ENCODE measurements at places on chromosomes 5 and 9.

GRCh38 chr5:137627293-137627692 is 108.6 kb downstream of the KLHL3 start:
- no peak for DNase-seq

DNA sequence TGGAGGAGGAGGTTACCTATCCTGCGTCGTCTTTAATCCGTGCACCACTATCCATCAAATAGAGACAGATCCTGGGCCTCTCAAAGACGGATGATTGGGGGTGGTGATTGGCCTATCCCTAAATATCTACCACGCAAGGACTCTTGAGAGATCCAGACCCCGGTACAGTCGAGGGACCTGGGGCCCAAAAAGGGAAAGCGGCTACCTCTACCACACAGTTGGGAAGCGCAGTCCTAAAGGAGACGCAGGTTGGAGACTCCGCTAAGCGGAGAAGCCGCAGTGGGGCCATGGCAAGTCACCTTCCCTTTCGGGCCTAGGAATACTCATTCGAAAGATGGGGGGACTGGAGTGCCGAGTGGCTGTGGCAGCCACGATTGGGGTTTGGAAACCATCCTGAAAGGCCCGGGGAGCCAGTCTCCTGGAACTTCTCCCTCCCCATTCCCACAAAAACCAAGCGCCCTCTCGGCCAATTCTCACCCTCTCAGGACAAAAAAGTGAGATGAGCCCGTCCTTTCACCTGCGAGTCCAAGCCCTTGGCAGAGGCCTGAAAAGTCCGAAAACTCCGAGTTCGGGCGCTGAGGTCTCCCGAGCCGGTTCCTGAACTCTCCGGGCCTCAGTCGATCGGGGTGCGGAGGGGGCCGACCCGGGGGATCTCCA is 499 bp upstream of the FOXE1 start:
- DNase-seq = no peak

GRCh38 chr9:116927726-116928125 is 240.6 kb downstream of the TRIM32 start:
- DNase-seq = no peak

DNA sequence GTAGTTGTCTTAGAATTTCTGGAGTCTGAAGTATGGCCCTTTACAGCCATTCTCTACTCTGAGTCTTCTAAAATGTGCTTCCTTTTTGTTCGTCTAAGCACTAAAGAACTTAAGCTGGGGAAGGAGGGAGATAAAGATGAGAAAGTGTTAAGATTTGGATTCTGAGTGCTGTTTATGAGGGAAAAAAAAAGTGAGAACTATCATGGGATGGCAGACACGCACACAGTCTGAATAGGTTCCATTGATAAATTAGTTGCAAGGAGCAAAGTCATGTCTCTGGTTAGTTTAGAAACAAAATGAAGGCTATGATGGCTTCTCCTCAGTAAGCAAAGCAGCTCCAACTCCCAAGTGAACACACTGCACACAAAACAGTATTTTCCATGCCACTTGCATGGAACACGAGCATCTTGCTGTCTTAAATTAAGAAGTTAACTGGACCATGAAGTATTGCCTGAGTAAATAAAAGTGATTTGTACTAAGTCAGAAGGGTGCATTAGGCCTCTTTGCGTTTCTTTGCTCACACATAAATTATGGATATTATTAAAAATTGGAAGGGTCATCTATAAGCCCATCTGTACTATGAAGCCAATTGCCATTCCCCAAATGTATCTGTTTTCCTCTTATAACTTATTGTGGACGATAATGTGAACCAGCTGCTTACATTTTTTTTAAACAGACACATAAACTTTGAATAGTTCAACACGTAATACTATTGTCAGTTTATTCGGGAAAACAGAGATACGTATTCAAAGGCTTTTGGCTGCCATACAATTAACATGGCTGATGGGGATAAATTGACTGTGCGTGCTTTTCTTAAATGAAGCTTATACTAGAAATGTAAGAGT is 199.3 kb downstream of the SGCD start:
- DNase-seq = no peak

All from GM20000 (cell line).